ENCODE measurements at places on chromosomes 5 and 9.

- no peak for DNase-seq
These were observed 298.8 kb downstream of the NSG2 start for GRCh38 chr5:174344335-174344734.

DNA sequence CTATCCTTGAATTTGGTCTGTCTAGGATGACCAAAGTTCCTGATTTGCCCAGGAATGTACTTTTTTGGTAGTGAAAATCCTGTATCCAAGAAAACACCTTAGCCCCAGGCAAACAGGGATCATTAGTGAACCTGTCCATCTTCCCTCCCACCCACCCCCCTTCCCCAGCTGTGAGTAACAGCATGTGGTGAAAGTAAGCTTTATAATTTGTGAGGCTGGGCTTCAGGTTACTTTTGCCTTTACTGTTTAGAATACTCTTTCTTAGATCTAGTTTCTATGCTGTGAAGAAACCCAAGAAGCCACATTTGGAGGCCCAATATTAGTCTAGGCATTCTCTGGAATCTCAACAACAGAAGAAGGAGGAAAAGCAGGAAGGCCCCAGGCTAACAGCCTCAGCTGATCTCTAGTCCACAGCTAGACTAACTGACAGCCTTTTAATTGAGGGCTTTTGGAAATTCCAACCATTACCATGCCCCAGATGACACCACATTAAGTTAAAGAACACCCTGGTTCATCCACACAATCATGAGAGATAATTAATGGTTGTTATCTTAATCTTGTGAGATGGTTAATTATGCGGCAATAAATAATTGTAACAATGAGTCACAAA, 703.0 kb upstream of the NUDT12 start:
- no peak for DNase-seq

GRCh38 chr5:159655757-159656409, 260.4 kb upstream of the ADRA1B start:
- no peak for DNase-seq

GRCh38 chr5:141529873-141530272, 41.0 kb downstream of the PCDHGC5 start:
- no peak for DNase-seq

- no peak for DNase-seq
These were observed 239.3 kb upstream of the SGCD start for GRCh38 chr5:156087577-156088110.

GRCh38 chr5:160071516-160071915, 47.7 kb downstream of the PWWP2A start:
- peak; percentile 9 for DNase-seq

DNA sequence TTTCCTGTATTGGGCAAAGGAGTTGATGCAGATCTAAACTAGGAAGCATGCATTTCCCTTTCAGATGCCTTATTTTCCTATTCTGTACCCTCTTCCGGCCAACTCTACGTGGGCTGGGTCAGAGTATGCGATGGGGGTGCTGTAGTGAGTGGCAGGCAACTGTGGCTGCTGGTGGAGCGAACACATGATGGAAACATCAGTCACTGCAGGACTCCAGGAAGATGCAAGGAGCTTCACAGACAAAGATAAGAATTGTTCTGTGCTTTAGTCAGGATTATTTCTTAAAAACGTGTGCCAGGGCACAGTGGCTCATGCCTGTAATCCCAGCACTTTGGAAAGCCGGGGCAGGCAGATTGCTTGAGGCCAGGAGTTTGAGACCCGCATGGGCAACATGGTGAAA, 75.1 kb downstream of the PSAT1 start:
- DNase-seq: no peak

DNA sequence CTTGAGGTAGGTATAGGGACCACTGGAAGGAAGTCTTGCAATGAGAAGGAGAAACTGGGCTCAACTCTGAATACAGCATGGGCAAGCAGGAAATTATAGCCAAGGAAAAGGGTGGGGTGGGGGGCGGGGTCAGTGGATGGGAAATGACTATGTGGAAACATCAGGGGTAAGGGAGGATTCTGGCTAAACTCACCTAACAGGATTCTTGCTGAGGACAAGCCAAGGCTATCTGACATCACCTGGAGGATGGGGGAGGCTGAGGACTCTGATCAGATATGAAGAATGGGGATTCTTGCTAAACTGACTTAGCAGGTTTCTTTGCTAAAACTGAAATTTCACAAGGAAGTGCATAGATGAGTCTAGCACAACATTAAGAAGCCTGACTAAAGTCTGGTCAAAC, 40.8 kb downstream of the CTSL start:
- no peak for DNase-seq

DNA sequence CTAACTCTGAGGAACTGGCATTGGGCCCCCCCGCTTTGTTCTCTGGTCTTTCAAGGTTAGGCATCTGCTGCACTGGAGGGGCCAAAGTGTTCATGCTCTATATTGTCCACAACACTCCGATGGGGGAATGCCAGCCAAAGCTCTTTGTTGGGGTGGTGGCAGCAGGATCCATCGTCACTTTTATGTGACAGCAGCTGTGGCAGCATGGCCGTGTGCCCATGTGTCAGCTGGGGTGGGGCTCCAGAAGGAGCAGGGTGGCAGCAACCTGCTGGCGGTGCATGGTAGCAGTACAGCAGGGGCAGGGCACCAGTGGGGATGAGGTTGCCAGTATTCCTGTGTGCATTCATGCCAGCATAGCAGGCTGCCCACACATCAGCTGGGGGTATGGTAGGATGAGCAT, 28.2 kb downstream of the ITGA2 start:
- DNase-seq: no peak

DNA sequence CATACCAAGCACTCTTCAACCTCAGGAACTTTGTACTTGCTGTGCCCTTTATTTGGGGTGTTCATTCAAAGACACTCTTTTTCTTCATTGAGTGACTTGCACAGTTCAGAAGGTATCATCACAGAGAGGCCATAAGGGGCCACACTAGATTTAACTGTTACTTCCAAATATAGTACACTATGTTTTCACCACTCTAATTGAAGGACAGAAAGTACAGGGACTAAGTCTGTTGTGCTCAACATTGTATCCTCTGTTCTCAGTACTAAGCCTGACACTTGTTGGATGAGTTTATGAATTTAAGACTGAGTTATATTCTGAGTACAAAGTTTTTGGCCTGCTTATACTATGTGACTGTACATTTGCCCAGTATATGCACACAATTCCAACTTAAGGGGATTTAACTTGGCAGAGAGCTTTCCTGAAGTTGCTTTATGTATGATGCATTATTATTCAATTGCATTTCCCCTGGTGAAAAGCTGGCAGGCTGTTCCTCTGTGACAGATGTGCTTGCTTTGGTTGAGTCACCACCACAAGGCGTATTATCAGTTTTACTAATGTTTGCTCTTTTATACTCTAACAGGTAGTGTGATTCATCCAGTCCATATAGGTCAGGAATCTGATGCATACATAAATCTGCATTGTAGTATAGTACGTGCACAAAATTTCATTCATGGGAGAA, 714.8 kb downstream of the TLR4 start:
- DNase-seq: peak; percentile 43

- peak; percentile 13 for DNase-seq
These were observed 76.2 kb upstream of the NEURL1B start for GRCh38 chr5:172564883-172565282.

DNA sequence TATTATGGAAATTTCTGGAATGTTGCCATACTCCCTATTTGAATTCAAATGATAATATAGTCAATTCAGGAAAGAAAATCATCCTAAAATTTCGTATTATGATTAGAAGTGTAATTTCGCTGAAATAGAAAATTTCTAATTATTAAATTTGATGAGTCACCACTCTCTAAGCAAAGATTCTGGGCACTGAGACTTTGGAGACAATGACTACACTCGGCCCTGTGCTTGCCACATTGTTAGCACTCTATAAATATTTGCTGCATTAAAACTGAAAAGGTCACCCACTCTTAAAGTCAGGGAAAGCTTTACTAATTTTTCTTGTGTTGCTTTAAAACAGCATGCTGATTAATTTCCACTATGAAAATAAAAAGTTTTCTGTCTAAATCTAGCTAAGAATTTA, 240.3 kb downstream of the TLE4 start:
- no peak for DNase-seq

- no peak for DNase-seq
These were observed 1590.2 kb downstream of the EFNA5 start for GRCh38 chr5:106080535-106080934.

GRCh38 chr5:14917719-14918118, 46.1 kb upstream of the ANKH start:
- DNase-seq: no peak

- peak; percentile 65 for DNase-seq
These were observed 701.5 kb upstream of the MEF2C start for GRCh38 chr5:89584339-89584956.

DNA sequence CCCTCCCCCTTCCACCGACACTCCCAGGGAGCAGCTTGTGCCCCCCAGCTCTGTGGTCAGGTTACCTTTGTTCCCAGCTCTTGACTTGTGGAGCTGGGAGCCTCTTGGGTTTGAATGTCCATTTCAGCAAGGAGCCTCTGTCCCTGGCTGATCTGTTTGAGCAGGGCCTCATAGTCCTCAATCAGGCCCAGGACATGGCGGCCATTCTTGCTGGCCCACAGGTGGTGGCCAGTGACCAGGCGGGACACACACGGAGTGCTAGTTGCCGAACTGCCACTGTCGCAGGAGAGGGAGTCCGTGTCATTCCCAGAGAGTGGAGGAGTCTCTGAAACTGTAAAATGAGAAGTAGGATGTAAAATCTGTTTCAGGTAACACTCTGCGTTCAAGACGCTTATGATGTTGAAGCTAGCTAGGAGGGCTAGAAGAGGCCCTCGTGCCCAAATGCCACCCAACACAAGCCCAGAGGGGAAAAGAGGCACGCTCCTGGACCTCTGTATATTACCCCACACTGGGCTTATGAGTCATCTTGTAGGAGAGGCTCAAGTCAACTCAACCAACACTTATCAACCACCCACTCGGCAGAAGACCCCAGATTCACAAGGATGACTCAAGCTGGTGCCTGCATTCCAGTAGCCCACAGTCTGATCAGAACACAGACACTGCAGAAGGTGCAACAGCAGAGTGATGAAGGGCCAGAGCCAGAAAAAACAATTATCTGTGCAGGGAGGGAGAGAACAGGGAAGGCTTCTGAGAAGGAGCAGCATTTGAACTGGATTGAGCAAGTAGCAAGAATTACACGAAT, 177.0 kb downstream of the CDK5RAP2 start:
- DNase-seq: no peak

GRCh38 chr5:68047035-68047434, 168.5 kb upstream of the PIK3R1 start:
- DNase-seq: no peak

DNA sequence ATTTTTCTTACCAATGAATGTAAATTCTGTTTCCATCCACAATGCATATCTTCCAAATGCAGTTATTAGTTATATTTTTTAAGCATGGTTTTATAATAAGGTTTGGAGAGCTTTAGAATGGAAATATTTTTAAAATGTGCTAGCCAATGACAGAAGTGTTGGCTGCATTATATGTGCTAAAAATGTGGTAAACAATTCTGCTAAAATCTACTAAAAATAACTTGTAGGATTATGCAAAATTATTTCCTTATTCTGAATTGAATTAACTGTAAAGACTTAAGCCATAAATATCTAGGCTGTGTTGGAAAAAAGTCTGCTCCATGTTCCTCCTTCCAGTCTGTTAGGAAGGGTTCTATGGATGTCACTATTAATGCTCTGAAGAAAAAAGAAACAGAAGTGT, 503.3 kb downstream of the PRR16 start:
- no peak for DNase-seq

DNA sequence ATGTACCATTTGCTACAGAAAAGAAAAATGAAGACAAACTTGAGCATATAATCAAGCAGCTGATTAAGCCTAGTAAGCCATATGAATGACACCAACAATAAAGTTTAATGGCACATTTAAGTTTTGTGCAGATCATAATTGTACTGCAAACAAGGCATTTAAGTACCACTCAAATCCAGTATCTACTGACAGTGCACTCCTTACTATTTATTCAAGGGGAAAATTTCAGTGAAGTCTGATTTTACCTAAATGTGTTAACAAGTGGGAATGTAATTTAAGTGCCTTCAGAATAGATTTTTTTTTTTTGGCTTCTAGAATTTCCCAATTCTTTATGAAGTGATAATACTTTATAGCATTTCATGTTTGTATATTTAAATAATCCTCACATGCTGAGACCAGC, 341.0 kb upstream of the POU5F2 start:
- peak; percentile 4 for DNase-seq

- no peak for DNase-seq
These were observed 27.2 kb downstream of the CCDC69 start for GRCh38 chr5:151196556-151197290.

DNA sequence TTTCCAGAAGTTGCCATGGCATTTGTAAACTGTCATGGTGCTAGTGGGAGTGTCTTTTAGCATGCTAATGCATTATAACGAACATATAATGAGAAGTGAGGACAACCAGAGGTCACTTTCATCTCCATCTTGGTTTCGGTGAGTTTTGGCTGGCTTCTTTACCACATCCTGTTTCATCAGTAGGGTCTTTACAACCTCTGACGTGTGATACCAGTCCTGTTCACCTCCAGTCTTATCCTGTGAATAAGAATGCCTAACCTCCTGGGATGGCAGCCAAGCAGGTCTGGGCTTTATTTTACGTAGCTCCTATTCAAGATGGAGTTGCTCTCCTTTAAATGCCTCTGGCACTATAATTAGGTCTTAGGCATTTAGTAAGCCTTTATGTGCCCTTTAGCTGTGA, 20.4 kb upstream of the RFK start:
- no peak for DNase-seq

DNA sequence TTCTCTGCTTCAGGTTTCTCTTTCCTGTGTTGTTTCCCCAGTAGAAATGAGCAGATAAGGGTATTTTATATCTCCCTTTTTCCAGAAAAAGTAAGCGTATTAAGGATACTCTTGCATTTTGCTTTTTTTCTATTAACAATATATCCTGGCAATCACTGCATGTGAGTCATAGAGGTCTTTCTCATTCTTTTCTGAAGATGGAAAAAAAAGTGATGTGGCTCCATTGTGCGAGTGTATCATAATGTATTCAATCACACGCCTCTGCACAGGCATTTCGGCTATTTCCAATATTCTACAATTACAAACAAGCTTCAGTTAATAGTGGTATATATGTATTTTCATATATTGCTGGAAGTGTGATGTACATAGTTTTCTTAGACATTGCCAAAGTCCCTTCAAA, 155.9 kb downstream of the MED27 start:
- no peak for DNase-seq

DNA sequence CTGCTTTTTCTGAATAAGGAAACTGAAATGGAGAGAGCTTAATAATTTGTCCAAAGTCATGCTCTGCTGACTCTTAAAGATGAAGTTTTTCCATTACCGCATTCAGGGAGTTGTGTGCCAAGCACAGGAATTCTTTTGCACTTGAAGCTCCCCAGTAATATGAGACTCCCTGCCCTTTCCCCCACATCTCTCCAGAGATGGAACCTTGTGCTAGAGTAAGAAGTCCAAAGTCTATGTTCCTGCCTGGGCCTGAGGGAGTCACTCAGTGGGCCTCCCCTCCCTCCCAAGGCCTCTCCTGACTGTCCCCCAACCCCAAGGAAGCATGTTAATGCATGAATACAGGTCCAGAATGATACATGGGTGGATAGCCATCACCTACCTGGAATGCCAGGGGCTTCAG, 173.3 kb upstream of the SEMA6A start:
- DNase-seq: no peak

GRCh38 chr5:126801992-126802294, 25.0 kb downstream of the LMNB1 start:
- no peak for DNase-seq

GRCh38 chr9:11992866-11993265, 700.3 kb upstream of the TYRP1 start:
- DNase-seq: peak; percentile 82

GRCh38 chr9:107878462-107878861, 388.9 kb upstream of the KLF4 start:
- DNase-seq: no peak

- peak; percentile 59 for DNase-seq
These were observed 134.8 kb downstream of the KCNIP1 start for GRCh38 chr5:170638454-170639220.
